ENCODE measurements at places on chromosomes 5 and 9.

- DNase-seq = no peak
These were observed 9.0 kb upstream of the SPINK4 start for GRCh38 chr9:33230756-33231622.

DNA sequence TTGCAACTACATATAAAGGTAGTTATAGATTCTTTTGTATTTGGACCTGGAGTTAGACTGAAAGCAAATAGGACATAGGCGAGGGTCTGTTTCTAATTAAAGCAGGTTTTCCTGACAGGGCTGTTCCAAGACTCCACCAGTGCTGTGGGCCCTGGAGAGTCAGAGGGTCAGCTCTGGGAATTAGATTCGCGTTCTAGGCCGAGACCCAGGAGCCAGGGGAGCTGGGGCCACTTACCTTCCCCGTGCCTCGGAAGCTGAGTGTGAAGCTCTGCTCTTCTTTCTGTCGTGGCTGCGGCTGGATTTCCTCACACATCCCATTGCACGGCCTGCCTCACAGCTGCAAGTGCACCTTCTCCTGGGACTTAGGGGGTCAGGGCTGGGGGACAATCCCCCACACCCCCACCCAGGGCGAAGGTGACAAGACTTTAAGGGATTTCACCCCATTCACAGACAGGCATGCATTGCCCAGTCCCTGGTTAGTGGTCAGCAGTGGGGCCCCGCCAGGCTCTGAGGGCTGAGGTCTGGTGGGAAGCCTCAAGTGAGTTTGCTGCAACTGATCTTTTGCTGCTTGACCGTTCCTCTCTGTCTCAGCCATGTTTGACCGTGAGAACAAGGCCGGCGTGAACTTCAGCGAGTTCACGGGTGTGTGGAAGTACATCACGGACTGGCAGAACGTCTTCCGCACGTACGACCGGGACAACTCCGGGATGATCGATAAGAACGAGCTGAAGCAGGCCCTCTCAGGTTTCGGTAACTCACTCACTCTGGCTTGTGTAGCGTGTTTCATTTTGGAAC lies 15.3 kb upstream of the AHRR start:
- DNase-seq = no peak

GRCh38 chr5:68159224-68159951 lies 56.2 kb upstream of the PIK3R1 start:
- DNase-seq = no peak

GRCh38 chr5:89572696-89573095 lies 689.7 kb upstream of the MEF2C start:
- DNase-seq = no peak

GRCh38 chr5:178327931-178328711 lies 95.5 kb upstream of the PHYKPL start:
- DNase-seq = no peak

DNA sequence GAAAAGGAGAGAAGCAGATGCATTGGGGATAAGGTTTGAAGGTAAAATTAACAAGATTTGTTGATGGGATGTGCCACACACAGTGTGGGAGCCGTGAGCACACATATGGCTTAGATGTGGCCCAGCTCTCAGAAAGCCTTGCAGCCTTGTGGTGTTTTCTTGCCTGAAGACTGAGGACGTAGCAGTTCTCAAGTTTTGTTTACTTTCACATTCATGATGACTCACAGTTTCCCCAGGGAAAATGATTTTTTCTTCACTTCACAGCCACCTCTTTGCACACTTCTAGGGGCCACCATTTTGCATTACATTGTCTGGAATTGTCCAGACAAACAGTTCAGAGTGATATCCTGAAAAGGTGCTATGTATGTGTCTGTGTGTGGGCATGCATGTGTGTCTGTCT lies 126.2 kb downstream of the BASP1 start:
- DNase-seq = no peak

DNA sequence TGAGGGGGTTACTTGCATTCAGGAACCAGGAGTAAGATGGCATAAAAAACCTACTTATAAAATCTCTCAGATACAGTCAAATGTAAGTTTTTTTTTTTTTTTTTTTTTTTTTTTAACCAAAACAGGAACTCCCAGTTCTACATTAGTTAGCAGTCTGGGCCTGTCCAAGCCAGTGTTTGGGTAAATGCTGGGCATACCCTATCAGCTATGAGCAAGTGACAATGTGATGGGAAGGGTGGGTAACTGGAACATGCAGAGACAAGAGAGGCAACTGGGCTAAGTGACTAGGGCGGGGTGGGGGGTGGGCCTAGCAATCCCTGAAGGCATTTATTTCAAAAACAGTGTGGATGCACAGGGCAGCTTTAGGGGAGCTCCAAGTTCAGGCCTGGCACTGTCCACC lies 2.3 kb downstream of the NMRK1 start:
- DNase-seq = no peak
